A549 treated with CpdA at 1 μM for 4 hours (cell line): ENCODE measurements at places on chromosomes 5 and 9. TPM values are rescaled to one million over a fixed set of nuclear protein-coding genes. Genes with fewer than 3 reads are reported as not detected.

Gene PHF2
- 15.0 to 17.3 TPM (median 16.4 TPM) in 5 replicates for total RNA-seq

Gene PARP8
- 0.10 to 0.41 TPM (median 0.25 TPM) in 5 replicates for total RNA-seq

Gene SH3RF2
- total RNA-seq: 2.2 to 3.3 TPM (median 3.0 TPM) in 5 replicates

Gene OLFM1
- 9.8 to 11.7 TPM (median 10.8 TPM) in 5 replicates for total RNA-seq

Gene NMUR2
- 0.03 to 0.06 TPM (median 0.06 TPM) in 3 of 5 replicates, not detected in the others for total RNA-seq

Gene SPAG8
- total RNA-seq: 0.22 to 0.53 TPM (median 0.27 TPM) in 5 replicates

Gene C6
- not detected in 5 replicates for total RNA-seq

Gene ITGA2
- 22.6 to 36.8 TPM (median 31.8 TPM) in 5 replicates for total RNA-seq

Gene GALNT12
- 2.7 to 5.6 TPM (median 4.6 TPM) in 5 replicates for total RNA-seq

Gene PLAC8L1
- 0.27 to 0.41 TPM in 2 of 5 replicates, not detected in the others for total RNA-seq

Gene FOXD4
- 0.29 to 0.59 TPM (median 0.53 TPM) in 5 replicates for total RNA-seq

Gene HMMR
- total RNA-seq: 23.3 to 36.2 TPM (median 26.7 TPM) in 5 replicates

Gene TBC1D13
- 18.3 to 23.3 TPM (median 21.4 TPM) in 5 replicates for total RNA-seq

Gene KIAA0825
- 0.20 to 0.43 TPM (median 0.38 TPM) in 5 replicates for total RNA-seq

Gene TPPP
- 4.7 to 5.2 TPM (median 4.9 TPM) in 5 replicates for total RNA-seq

Gene KCNN2
- 0.15 to 0.21 TPM (median 0.16 TPM) in 4 of 5 replicates, not detected in the other for total RNA-seq

Gene RIOK2
- 18.1 to 30.3 TPM (median 21.9 TPM) in 5 replicates for total RNA-seq

Gene SARDH
- total RNA-seq: 0.07 to 0.13 TPM (median 0.08 TPM) in 4 of 5 replicates, not detected in the other

Gene ARL14EPL
- 0.07 to 0.69 TPM (median 0.39 TPM) in 5 replicates for total RNA-seq

Gene MAP1B
- 37.7 to 67.9 TPM (median 41.7 TPM) in 5 replicates for total RNA-seq
